ENCODE measurements at places on chromosomes 13 and 19.

DNA sequence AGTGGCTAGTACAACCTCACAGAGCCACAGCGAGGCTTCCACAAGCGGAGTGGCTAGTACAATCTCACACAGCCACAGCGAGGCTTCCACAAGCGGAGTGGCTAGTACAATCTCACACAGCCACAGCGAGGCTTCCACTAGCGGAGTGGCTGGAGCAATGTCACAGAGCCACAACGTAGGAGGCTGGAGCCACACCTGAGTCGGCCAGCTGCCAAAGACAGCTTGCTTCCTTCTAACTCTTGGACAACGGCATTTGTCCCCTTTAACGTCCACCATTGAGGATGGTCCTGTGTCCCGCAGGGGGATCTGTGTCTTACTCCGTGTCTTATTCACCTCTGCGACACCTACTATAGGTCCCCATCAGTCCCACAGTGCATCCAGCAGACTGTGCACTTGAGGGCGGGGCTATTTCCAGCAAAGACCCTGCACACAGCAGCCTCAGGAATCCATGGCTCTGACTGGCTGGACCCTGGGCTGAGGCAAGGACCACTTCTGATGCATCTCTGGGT, 3.7 kb downstream of the ZNF787 start:
- DNase-seq: no peak

DNA sequence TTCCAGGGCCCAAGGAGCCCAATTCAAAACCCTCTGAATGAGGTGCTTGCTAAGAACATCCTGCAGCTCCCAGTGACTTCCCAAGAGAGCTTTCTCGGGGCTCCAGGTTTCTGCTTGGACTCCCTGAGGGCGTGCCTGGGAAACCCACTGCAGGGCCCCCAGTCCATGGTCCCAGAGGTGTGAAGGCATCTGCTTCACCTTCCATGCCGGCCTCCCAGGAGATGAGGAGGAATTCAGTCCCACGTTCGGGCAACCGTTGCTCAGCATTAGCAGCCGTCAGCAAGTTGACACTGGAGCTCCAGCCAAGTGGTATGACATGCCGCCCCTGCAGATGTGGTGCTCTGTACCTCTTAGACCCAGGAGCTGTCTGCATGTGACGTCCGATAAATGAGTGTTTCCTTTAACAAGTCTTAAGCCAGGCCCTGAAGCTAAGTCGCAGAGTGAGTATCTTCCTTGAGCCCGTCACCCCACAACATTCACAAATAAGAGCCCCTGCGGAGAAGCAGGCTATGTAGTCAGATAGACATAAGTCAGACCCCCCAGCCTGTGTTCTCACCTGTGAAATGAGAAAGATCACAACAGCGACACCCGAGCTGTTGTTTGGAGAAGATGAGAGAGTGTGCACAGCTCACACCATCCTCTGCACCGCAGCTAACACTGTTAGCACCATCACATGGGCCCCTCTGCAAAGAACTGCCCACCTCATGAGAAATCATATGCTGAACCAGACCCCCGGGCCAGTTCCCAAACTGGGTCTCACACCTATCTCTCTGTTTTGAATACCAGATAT, 150.3 kb downstream of the KATNAL1 start:
- DNase-seq: no peak

DNA sequence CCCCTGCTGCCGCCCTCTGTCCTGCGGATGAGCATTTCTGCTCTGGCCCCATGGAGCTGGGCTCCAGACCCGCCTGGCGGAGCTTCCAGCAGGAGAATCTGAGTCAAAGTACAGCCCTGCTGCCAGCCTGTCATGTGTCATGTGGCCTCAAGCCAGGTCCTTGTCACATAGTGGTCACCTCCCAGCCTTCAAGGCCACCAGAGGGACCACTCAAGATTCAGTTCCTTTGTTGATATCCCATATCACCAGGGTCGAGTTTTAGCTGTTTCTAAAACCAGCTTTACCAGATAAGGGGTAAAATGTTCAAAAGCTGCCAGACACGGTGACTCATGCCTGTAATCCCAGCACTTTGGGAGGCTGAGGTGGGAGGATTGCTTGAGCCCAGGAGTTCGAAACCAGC, 13.4 kb downstream of the THOP1 start:
- no peak for DNase-seq

DNA sequence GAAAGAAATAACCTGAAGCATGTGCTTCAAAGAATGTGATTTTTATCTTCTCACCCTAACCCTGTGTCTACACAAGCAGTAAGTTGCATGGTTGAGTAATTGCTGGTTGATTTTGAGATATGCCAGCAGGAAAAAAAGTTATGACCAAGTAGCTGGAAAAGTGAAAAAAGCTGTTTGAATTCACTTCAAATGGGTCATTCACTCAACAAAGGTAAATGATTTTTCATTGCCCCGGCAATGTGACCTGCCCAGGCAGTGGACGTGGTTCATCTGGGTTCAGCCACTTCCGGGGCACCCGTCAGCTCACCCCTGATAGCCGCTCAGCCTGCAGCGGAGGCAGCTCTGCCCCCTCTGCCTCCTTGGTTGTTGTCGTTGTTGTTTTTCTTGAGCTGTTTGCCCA, 18.5 kb downstream of the TNFRSF19 start:
- no peak for DNase-seq

DNA sequence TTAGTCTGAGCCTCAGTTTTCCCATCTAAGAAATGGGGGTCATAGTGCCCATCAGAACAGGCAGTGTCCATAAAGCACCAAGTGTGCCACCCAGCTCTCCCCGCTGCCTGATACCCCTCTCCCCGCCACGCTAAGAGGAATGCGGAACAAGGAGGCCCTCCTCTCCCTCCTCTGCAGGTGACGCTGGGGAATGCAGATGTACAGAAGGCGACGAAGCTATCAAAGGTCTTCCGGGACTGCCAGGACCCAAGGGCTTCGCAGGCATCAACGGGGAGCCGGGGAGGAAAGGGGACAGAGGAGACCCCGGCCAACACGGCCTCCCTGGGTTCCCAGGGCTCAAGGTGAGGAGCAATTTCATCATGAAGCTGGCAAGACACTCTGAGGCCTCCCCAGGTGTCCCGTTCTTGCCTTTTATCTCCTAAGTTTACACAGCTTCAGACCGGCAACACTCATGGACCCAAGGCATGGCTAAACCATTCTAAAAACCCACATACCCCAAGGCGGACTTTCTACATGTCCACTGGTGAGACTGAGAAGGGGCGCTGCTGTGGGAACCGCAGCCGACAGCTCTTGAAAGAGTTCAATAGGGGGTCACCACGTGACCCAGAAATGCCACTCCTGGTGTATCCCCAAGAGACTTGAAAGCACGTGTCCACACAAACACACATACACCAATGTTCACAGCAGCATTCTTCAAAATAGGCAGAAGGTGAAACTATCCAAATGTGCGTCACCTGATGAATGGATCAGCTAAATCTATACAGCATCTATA, 102.7 kb downstream of the RAB20 start:
- no peak for DNase-seq

DNA sequence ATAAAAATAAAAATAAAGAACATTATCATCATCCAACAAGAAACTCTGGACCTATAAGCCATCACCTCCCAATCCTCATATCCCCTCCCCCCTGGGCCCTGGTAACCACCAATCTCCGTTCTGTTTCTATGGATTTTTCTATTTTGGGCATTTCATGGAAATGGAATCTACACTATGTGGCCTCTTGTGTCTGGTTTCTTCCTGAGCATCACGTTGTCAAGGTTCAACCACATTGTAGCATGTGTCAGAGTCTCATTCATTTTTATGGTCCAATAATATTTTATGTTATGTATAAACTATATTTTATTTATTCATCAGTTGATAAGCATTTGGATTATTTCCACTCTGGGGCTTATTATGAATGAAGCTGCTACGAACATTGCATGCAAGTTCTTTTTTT, 26.9 kb downstream of the SULT2B1 start:
- no peak for DNase-seq

DNA sequence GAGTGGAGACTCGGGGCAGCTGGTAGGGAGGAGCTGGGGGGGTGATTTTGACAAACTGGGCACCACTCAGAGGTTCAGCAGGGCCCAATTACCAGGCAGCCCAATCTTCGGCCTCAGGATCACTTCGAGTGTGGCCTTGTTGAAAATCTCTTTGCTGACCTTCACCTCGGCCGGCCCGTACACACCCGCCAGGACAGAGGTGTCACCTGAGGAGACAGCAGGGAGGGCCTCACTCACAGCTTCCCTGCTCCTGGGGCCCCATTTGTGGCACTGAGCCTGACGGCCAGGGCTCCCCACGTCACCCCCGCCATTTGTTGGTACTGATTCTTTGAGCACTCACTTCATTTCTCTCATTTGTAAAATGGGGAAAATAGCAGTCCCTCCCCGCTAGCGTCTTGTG, 4.4 kb downstream of the EXOSC5 start:
- DNase-seq: no peak

GRCh38 chr19:18416778-18417249, 2.4 kb upstream of the SSBP4 start:
- peak; percentile 92 for DNase-seq
